ENCODE measurements at places on chromosomes 1 and 21.
A peak's percentile ranks its signal among the peaks of the same experiment; 100 is the strongest.

GRCh38 chr1:100627936-100628335 lies 90.0 kb downstream of the GPR88 start:
- DNase-seq, result no peak

DNA sequence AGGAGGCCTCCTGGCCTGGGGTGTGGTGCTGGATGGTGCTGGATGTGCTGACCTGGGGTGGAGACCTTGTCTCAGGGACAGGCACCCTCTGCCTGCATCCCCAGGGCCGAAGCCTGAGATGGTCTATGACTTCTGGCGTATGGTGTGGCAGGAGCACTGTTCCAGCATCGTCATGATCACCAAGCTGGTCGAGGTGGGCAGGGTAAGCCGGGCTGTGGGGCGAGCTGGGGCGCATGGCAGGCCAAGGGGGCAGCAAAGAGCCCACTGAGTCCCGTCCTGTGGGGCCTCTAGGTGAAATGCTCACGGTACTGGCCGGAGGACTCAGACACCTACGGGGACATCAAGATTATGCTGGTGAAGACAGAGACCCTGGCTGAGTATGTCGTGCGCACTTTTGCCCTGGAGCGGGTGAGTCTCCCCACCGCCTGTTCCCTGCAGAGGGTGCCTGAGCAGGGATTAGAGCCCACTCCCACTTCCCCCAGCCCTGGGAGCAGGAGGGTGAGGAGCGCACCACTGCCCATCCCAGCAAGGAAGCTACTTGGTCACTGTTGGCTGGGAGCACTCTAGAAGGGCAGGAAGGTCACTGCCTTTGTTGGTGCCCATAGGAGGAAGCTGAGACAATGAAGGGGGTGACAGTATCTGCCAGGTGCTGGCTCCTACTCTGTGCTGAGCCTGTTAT lies 75.2 kb downstream of the PTPRU start:
- DNase-seq, result no peak

DNA sequence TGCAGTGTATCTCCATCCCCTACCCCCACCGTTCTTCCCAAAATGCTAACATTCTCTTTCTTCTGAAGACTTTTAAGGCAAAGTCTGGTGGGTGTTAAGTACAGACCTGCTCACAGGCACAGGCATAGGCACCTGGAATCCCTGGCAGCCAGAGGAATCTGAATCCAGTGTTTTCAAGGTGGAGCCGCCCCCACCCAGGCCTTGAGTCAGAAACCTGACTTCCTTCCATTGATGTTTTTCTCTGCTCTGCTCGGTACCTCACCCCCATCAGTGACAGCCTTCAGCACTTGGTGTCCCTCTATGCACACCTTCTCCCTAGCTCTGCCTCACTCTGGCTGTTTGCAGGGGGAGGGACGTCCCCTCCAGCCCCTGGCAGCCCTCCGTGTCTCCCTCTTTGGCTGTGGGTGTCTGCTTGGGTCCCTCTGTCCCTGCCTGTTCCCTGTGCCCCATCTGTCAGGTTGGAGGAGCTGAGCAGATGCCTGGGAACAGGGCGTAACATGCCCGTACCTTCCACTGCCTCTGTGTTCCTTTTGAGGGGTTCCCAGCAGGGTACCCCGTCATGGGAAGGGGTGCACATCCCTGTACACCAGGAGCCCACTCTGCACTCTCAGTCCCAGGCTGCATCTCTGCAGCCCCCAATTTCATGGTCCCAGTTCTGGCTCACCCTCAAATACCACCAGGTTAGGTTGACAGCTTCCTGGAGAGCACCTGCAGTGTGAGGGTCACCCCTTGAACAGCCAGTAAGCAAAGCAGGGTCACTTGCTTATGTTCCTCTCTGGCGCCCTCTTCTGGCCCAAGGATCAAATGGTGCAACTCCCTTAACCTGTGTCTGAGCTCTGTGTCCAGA lies 6.7 kb downstream of the NCDN start:
- peak; percentile 75 for DNase-seq

DNA sequence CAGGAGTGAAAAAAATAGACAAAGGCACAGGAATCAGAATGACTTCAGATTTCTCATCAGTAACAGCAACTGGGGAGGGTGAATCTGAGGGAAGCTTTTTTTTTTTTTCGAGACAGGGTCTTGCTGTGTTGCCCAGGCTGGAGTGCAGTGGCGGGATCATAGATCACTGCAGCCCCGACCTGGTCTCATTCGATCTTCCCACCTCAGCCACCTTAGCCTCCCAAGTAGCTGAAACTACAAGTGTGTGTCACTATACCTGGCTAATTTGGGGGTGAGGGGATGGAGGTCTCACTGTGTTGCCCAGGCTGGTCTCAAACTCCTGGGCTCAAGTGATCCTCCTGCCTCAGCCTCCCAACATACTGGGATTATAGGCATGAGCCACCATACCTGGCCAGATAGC lies 10.7 kb downstream of the ARMH1 start:
- no peak for DNase-seq

- no peak for DNase-seq
Observed at GRCh38 chr1:79848316-79848715, 841.8 kb upstream of the ADGRL4 start.

DNA sequence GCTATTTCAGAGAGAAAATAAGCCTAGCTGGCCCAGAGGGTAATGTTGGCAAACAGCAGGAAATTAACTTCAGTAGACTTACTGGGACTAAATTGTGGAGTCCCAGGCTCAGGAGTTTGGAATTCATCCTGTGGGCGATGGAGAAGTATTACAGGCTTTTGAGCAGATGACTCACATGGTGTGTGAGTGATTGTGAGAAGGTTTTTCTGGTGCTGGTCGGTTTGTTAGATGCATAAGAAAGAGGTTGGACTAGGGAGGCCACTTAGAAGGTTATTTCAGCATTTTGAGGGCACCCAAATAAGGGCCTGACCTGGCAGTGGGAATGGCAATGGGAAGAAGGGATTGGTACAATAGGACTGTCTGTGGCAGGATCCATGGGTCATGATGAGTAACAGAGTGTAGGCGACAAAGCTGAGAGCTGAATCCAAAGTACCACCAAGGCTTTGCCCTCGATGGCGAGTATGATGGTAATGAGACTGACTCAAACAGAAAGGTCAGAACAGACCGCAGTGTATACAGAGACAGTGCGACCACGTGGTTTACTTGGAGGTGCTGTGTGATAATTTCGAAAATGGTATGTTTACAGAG lies 69.2 kb upstream of the KIF26B start:
- DNase-seq, result no peak

DNA sequence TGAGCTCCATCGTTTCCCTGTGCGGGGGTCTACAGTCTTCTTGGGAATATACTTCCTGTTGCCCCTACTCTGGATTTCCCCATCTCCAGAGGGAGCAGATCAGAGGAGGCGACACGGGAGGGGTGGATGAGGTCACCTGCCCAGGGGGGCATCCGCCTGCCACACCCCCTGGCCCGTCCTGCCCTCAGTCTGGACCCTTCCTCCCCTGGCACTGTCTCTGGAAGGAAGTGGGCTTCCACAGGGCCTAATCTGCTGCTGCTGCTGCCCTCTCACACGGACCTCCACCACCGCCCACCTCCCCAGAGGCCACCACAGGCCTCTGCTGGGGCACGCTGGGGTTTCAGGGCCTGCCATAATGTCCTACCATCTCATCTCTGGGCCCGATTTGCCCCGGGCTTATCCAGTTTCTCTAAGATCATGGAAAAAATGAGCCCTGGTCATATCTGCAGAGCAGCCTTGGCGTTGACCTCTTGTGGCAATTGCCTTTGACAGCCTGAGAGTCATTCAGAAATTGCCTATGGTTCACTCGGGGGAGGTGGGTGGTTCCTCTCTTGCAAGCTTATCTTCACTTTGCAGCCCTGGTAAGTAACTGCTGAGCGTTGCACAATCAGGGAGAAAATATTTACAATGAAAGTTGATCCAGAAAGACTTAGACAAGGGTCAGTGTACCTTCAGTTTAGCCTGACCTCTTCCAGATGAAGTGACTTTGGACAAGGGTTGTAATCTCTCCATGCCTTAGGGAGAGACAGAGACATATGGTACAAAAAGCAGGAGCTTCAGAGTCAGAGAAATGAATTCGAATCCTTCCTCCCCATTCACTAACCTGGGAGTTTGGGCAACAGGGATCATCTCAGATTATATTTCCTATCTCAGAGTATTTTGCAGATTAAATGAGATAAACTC lies 252.4 kb downstream of the TOMM20 start:
- DNase-seq, result no peak

GRCh38 chr1:20087668-20088067 lies 17.7 kb downstream of the PLA2G5 start:
- no peak for DNase-seq

DNA sequence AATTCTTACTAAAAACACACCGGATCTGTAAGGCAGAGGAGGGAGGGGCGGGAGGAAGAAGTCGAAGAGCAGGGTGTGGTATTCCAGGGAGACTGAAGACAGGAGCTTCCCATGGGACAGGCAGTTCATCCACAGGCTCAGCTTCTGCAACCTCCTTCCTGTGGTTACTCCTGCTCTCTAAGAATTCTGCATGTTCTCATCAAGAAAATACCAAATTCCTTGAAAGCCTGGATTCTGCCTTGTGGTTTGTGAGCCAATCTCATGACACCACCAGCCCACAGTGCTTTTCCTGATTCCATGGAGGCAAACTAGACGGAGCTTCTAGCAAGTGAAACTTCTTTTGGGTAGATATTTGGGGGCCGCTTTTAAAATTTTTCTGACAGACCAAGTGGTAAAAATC lies 1.1 kb upstream of the ST6GALNAC3 start:
- no peak for DNase-seq

DNA sequence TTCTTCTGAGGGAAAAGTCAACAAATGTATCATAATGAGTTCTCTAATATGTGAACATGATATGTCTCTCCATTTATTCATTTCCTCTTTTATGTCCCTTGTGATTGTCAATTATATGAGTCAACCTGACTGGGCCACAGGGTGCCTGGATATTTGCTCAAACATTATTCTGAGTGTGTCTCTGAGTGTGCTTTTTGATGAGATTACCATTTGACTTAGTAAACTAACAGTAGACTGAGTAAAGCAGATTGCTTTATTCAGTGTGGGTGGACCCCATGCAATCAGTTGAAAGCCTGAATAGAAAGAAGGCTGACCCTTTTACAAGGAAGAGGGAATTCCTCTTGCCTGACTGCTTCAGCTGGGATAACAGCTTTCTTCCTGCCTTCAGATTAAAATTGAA lies 142.6 kb downstream of the SLC35F3 start:
- no peak for DNase-seq

DNA sequence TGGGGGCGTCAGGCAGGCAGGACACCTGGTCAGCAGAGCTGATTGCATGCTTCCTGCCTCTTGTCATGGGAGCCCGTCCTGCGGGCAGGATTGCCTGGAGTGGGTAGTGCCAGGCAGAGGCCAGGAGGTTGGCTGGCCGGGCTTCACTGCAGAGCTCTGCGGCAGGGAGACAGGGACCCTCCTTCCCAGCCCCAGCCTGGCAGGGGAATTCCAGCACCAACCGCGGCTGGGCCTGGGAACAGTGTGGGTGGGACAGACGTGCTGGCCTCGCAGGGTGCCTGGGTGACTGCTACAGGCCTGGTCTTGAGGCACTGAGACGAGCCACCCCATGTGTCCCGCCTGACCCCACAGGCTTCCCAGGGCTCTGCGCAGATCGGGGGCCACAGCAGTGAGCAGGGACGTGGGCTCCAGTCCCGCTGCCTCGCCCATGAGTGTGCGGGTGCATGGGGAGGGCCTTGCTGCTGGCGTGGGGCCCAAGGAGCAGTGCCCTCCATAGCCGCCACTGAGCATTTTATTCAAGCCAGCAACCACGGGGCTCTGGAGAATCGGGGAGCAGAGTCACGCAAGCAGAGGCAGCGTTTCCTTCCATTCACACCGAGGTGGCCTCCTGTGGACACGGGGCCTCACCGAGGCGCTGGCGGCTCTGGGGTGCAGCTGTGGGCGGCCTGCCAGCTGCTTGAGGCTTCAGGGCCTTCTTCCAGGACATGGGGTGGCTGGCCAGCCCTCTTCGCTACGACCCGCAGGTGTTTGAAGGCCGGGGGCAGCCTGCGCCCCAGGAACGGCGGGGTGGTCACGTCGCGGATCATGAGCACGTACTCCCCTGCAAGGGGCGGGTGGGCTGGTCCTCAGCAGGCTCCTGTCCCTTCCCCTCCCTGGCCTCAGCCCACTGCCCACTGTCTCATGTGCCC lies 70.3 kb downstream of the MORN1 start:
- DNase-seq, result no peak

- no peak for DNase-seq
Observed at GRCh38 chr1:151158326-151158725, 1.9 kb downstream of the TNFAIP8L2 start.

DNA sequence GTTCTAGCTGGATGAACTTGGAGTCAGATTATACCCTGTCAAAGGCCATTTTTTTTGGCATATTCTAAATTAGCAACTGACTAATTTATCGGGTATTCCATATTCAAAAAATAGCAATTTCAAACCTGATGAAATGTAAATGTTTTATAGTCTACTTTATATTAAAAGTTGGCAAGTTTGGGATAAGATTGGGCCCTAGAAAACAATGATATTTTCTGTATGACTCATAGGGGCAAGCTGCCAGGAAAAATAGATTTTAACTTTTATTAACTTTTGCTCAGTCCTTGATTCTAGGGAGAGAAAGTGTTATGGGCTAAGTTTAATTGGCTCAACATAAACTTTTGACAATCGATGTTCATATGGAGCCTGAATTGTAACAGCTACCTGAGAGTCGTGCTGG lies 576.9 kb upstream of the B3GALT2 start:
- no peak for DNase-seq

- DNase-seq, result no peak
Observed at GRCh38 chr1:26278303-26278702, 1.6 kb upstream of the SH3BGRL3 start.

GRCh38 chr21:27202301-27202700 lies 235.4 kb upstream of the ADAMTS5 start:
- no peak for DNase-seq

Measured in frontal cortex (tissue), 4 donors.